ENCODE measurements at places on chromosomes 5 and 9.

DNA sequence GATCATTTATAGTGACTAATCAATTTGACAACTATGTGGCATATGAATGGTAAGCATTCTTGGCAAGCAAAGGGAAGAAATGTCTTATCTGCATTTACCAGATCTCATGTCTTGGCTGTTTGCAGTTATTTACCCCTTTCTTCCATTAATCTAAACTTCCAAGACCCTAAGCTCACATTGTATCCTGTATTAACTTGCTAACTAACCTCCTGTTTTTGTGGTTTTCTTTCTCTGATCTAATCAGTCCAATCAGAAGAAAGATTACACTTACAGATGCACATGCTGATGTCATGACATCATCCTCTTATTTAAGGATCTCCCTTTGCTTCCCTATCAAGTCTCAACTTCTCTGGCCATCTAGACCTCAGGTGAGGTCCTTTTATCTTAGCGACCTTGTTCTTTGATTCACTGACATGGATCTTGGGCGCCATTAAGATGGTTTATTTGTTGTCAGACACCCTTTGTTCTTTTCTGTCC lies 95.5 kb downstream of the F2RL2 start:
- no peak for DNase-seq

DNA sequence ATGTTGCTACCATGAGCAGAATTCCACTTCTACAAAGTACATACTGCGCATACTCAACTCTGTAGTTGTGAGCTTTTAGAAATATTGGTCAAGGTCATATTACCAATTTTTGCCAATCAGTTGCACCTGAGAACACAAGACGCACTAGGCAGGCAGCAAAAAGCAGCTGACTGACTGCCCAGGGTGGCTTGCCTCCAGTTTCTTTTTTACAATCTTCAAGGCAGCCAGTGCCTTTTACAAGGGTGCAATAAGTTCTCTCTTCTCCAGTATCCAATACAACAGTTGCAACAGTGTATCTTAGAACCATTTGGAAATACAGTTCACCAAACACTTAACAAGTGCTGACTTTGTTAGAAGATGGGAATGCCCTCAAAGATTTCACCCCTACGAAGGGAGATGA lies 16.1 kb upstream of the FOXB2 start:
- DNase-seq = no peak

DNA sequence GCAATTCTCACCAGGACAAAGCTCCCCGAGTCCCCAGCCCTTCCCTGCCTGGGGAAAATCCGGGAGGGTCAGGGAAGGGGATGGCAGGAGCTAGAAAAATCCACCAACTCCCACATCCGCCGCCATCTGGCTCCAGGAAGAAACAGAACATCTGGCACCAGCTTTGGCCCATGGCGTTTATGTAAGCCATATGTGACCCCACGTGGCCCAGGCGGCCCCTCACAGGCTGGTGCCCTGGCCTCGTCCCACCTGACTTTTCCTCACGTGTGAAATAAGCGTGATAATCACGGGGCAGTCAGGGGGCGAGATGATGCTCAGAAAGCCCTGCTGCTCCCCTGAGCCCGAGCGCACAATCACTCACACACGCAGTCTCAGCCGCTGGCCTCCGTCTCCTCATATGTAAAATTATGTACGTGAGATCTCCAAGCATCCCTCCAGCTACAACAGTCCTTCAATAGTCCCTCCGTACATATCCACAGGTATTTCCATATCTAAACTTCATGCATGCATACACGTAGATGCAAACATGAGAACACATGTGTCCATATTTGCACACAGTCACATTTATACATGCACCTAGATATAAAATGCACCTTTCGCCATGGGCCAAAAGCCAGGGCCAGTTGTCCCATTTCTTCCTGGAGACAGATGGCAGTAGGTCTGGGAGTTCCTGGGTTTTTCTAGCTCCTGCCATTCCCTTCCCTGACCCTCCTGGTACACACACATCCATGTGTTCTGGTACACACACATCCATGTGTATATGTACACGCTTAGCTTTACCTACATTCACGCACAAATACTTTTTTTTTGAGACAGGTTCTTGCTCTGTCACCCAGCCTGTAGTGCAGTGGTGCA lies 28.9 kb downstream of the PLPP7 start:
- DNase-seq = no peak

DNA sequence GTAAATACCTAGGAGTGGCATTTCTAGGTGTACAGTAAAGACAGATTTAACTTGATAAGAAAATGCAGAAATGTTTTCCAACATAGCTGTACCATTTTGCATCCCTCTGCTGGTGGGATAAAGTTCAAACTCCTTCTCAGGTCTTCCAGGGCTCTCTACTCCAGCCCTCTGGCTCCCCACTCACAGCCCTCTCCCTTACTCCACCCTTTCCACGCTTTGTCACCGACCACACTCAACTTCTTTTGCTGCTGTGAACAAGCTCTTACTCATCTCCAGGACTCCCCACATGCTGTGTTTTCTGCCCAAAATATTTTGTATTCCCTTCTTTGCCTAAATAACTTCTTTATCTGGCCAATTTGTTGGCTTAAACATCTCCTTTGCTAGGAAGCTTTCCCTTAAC lies 90.6 kb upstream of the OSMR start:
- no peak for DNase-seq

- no peak for DNase-seq
Measured at GRCh38 chr5:156155598-156155997, 171.4 kb upstream of the SGCD start.

DNA sequence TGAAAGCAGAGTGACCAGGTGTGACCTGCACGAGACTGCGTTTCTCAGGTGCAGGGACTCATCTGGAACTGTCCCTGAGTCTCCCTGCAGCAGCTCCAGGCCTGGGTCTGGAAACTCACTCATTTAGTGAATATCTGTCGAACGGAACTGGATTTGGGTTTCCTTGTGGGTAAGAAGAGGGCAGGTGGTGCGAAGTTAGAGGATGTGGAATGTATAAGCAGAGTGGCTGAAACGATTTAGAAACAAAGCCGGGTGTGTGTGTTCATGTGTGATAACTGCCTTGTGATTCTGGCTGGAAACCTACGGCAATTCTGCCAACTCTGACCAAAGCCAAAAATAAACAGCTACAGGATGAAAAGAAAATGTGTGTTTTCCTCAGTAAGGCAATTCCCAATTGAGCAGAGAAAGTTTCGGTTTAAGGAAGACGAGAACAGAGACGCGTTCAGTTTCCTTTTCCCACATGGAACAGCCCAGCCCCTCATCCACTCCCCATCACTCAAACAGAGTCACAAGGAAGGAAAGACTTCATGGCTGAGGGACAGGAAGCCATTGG lies 130.3 kb downstream of the NSG2 start:
- no peak for DNase-seq

Measured in stimulated activated CD4-positive, alpha-beta T cell treated with anti-CD3 and anti-CD28 coated beads, Interleukin-1b, Interleukin-23, amount 100 ng/mL, for 1 hour (primary cell).